ENCODE measurements at places on chromosomes 4 and X. TPM values are rescaled to one million over a fixed set of nuclear protein-coding genes. Genes with fewer than 3 reads are reported as not detected.

The TRIM61 gene
- 3.6 TPM for total RNA-seq

The SSX2 gene
- total RNA-seq, result not detected

The DCAF12L2 gene
- total RNA-seq, result not detected

The GJB1 gene
- total RNA-seq, result not detected

The HTR2C gene
- total RNA-seq, result not detected

All from activated B cell treated with CpG ODN at 0.5 μM for 24 hours (primary cell).